Iris pigment epithelial cell (primary cell): ENCODE measurements at places on chromosomes 4 and X.
A peak's percentile ranks its signal among the peaks of the same experiment; 100 is the strongest.

DNA sequence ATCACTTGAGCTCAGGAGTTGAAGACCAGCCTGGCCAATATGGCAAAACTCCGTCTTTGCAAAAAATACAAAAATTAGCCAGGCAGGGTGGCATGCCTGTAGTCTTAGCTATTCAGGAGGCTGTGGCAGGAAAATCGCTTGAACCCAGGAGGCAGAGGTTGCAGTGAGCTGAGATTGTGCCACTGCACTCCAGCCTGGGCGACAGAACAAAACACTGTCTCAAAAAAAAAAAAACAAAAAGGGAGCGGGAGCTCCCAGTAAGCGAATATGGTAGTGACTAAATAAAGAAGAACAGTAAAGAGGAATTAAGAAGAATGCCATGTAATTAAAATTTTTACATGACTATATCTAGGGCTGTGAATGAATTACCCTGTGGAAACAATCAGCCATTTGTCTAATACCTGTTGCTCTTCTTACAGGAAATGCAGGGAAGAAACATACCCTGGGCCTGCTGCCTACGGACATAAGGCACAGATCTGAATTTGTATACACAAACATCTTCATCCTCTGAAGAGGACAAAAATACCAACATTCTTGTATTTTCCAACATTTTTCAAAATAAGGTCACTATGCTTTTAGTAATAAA, 11.4 kb downstream of the WDFY3 start:
- DNase-seq, result no peak

GRCh38 chr4:185122681-185123345, 20.3 kb upstream of the SLC25A4 start:
- DNase-seq, result peak; percentile 26

DNA sequence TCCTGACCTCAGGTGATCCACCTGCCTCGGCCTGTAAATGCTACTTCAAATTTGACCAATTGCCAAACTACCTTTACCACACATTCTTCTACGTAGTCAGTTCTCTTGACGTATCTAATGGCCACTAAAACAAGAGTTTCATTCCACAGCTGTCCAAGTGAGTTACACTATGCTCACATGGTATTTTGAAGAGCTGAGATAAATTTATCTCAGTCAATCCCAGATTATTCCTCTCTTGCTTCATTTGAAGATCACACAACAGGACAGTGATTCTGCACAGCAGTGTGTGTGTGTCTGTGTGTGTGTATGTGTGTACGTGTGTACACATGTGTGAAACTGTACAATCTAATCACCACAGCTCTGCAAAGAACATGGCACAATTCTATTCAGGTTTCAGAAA, 133.4 kb downstream of the APBB2 start:
- no peak for DNase-seq

GRCh38 chr4:84751707-84752106, 168.8 kb downstream of the CDS1 start:
- no peak for DNase-seq

DNA sequence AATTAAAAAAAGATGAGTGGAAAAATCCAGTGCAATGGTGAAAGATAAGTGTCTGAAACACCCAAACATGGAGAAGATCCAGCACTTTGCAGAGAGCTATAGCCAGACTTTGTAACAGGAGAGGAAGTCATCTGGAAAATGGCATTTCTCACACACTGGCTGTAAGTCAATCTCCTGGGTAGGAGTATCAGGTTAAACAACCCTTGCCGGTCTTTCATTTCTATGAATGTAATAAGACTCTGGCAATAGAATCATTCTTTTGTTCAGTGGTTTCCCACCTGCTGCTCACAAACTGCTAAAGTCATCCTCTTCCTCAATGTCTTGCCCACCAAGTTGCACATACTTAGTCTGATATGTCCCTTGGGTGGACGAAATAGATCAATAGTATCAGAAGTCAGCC, 94.0 kb upstream of the ATP8A1 start:
- DNase-seq, result no peak

DNA sequence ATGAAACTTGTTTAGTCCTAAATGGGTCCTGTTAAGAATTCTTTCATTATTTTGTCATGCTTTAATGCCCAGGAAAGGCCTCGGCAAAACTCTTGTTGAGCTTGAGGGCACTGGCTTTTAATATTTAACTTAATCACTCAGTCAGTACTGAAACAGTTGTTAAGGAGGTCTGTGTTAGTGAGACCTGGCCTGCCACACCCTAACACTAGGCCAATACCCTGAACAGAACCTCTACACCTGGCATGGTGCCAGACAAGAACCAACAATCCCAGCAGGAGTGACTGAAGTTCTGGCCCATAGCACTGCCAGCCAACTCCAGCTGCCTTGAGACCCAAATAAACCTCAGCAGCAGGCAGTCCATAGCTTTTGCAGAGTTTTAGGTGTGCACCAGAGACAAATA, 85.7 kb upstream of the ITM2A start:
- no peak for DNase-seq

DNA sequence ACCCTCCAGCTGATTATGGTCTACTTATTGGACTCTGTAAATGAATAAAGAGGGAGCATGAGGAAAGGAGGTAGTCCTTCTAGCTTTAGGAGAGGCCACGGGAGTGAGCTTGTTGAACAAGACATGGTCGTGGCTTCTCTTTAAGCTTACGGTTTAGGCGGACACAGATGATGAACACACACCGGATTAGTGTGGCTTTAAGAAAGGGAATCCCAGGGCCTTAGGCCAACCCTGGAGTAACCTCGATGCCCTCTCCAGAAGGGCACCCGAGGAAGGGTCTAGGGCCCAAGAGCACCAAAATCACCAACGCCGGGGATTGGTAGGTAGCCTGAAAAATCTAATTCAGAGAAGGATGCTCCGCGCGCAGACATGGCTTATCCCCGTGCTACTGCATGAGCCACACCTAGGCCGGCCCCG, 39.4 kb downstream of the ERVMER34-1 start:
- DNase-seq, result no peak

DNA sequence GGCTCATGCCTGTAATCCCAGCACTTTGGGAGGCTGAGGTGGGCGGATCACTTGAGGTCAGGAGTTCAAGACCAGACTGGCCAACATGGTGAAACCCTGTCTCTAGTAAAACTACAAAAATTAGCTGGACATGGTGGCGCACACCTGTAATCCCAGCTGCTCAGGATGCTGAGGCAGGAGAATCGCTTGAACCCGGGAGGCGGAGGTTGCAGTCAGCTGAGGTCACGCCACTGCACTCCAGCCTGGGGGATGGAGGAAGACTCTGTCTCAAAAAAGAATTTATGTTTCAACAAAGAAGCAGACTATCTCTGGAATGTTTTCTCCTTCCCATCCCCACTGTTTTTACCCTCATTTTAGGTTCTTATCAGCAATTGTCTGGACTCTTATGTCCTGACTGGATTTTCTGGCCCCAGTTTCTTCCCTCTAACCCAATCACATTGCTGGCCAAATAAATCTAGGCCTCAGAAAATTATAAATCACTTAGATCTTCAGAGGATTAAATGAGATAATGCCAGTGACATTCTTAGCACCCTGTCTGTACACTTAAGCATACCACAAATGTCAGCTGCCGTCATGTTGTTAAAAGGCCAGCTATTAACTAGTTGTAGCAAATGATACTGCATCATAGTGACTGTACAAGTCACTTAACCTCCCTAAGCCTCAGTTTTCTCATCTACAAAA, 44.9 kb upstream of the PRSS48 start:
- peak; percentile 49 for DNase-seq

DNA sequence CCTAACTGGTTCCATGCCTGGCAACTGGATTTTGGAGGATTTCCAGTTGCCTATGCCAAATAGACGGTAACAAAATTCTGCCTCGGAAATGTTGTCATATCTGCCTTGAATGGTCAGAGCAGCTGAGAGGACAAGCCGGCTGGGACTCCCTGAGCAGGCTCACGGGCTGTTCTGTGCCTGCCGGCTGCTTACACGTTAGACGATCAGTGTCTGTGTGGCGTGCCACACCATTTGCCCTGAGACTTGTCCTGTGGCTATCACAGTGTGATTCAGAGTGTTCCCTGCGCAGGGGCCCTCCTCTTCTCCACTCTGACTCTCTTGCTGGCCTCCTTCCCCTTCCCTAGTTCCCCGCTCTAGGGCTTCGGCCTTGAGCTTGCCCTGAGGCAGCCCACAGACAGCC, 42.4 kb downstream of the RAI2 start:
- DNase-seq, result no peak

DNA sequence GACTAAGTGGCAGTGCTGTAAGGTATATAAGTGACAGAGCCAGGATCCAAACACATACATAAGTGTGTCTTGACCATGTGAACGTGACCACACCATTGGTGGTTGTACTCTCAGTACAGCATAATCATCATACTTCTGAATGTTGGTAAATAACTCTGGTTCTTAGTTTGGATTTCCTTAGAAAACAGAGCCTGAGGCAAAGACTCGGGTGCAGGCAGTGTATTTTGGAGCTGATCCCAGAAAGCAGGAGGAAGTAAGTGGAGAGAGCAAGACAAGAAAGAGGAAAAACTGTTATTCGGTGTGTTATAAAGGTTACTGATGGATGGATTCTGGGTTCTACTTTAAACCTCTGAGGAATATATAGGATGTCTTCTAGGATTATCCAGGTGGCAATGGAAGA, 127.9 kb downstream of the SLC39A8 start:
- no peak for DNase-seq

- peak; percentile 61 for DNase-seq
These were observed 595.0 kb downstream of the GLUD2 start for GRCh38 chrX:121642415-121642814.

- no peak for DNase-seq
These were observed 466.7 kb downstream of the NKX6-1 start for GRCh38 chr4:84032372-84032771.

DNA sequence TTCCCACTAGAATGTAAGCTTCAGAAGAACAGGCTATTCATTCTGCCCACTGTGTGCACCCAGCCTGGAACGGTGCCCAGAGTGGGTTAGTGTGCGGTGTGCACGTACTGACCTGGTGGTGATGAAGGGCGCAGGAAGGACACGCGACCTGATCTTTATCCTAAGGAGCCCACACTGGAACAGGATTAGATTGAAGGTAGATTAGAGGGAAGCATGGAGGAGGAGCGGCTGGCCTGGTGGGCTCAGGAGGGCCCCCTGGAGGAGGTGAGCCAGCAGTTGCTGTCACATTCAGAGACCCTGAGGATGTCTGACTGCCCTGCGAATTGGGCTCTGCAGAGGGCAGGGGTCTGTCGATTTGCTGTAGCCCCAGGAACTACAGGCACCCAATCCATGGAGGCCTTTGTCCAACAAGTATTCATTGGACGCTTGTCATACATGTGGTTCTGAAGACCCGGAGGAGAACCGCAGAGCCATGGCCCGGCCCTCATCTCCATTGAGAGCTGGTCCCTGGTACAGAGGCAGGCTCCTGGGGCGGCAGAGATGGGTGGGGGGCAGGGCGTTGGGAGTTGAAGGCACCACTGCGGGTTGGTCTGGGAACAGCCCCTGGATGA, 73.2 kb downstream of the HTRA3 start:
- DNase-seq, result no peak

- peak; percentile 15 for DNase-seq
These were observed 190.5 kb downstream of the RRAGB start for GRCh38 chrX:55907968-55908607.

DNA sequence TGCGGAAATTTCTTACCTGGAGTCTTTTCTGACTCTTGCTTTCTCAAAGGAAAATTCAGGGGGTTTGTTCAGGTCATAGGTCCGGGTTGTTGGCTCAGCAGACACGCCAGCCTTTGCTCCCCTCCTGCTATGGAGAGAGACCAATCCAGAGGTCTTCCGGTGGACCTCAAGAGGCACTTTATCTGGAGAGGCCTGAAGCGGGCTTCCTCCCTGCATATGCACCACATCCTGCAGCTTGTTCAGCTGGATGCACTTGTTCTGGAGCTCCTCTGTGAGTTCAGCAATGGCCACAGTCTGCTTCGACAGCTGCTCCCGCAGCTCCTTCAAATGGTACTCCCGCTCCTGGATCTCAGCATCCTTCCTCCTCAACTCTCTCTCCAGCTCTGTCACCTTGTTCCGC, 10.5 kb downstream of the PRKG2 start:
- DNase-seq, result no peak

- no peak for DNase-seq
These were observed 20.5 kb upstream of the PRR32 start for GRCh38 chrX:126799059-126799458.

DNA sequence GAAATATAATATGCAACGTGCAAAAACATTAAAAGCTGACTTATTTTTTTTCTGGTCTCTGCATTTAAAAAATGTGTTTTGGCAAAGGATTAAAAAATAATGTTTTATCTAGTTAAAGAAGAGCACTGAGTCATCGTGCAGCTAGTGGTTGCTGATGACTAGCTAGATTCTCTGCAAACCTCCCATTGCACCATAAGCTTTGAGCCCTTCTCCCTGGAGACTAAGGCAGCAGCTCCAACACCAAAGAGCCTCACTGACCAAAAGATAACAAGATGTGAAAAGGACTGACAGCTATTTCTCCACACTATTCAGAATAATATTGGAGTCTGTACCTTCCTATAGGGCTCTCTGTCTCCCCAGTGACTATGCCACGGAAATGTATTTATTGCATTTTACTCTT, 424.3 kb downstream of the SLITRK2 start:
- DNase-seq, result no peak

DNA sequence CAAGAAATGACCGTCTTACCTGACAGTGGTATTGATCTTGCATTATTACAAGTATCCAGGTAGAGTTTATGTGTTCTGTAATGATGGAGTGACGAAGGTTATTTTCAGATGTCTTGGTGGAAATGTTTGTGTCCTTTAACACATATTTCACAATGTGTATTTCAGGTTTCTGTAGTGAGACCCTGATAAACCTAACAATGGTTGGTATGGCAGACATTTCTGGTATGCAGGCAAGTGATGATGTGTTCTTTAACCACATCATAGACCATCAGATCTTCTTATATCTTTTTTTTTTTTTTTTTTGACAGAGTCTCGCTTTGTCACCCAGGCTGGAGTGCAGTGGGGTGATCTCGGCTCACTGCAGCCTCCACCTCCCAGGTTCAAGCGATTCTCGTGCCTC, 14.6 kb upstream of the ATXN3L start:
- peak; percentile 43 for DNase-seq

DNA sequence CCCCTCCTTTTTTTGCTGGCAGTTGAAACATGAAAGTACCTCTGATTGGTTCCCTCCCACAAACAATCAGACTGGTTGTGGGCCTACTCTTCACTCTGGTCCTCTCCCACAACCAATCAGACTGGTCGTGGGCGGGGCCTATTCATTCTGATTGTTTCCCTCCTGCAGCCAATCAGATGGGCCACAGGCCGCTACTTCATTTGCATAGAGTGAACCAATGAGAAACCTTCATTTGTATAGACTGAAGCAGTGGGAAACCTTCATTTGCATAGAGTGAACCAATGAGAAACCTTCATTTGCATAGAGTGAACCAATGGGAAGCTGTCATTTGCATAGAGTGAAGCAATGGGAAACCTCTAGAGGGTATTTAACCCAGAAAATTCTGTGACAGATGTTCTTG, 55.2 kb downstream of the TRMT44 start:
- DNase-seq, result no peak

- DNase-seq, result peak; percentile 67
These were observed 325.0 kb upstream of the EMCN start for GRCh38 chr4:100842856-100843255.
